ENCODE measurements at places on chromosomes 11 and 22.

GRCh38 chr11:64501500-64502427 lies 89.3 kb upstream of the SLC22A12 start:
- DNase-seq: no peak

DNA sequence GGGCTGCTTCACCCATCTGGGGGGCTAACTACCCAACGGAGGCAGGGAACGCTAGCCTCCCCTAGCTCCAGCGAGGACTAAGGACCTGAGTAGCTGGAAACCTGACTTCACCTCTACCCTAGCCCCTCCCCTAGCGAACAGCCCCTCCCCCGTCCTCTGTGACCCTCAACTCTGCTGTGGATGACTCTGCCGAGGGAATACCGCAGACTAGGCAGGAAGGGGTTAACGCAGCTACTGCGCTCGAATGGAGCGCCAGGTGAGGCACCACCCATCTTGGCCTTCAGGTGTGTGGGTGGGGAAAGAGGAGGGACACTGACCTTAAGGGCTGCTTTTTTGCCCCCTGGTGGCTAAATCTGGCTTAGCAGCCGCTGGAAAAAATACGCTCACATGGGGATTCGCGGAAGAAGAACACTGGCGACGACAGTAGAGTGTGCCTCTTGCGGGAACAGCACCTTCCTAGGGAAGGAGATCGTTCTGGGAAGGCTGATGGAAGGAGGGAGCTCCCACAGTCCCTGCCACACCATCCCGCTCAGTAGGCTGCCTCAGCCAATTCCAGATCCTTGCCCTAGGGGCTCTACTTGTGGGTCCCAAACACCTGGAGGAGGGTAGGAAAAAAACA lies 4.5 kb upstream of the BCL9L start:
- peak; percentile 84 for DNase-seq

DNA sequence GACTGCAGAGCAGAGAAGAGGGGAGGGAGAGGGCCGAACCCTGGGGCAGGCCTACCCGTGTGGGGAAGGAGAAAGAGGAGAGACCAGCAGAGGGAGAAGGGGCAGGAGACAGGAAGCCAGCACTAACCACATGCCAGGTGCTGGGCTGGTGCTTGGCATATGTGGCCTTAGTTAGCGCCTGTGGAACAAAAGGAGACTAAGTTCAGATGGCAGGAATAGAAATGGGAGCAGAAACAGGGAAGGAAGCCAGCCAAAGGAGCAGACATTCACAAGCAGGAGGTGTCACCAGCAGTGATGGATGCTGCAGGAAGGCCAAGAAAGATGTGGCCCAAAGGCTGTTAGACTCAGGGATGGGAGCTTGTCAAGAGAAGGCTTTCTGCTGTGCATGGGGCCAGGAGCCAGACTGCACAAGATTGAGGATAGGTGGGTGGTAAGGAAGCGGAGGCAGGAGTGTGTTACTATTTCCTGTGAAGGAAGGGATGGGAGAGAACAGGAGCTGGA lies 26.7 kb downstream of the TREH start:
- no peak for DNase-seq

DNA sequence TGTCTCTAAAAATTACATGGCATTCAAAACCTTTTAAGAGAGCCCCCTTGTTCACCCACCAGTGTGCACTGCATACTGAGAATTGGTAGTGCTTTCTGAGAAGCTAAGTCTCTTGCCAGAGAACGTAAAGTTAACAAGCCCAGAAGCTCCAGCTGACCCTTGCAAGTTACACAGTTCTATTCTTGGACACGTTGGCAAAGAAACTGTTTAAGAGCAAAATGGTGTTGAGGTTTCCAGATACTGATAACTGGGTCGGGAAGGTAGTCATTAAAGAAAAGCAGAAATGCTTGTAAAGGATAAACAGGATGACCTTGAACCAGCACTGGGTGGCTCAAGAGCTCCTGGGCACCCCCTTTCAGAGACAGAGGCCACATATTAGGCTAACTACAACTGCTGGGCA lies 284.8 kb downstream of the CADM1 start:
- no peak for DNase-seq

- DNase-seq: peak; percentile 71
Measured at GRCh38 chr22:44309137-44309536, 3.6 kb downstream of the SHISAL1 start.

DNA sequence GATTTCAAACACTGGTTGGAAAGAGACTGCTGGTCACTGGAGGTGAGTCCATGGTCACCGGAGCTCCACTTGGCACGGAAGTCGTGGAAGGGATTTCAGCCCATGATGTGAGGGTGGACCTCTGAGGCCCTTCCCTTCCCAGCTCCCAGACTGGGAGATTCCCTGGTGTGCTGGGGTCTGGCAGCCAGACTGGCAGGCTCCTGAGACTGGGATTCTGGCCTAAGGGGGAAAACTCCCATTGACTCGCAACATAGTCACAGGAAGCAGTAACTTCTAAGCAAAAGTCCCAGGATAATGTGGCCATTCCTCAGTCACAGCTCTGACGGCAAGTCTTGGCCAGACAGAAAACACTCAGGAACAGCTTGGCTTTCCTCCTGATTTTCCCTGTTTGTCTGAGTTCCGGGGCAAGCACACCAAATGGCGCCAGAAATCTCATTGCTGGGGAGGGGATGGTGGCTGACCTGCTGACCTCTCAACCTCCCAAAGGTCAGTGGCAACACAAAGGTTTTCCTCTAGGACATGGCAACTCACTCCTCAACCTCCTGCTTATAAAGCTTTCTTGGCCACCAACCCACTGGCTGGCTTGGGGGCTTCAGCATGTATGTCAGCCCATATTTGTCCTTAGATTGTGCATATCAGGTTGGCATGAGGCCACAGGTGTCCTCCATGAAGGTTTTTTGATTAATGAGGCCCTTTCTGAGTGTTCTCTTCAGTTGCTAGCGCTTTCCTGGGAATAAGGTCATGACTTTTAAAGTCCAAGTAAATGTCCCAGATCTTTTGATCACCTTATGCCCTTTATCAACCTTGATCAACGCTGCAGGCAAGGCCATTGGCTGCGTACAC lies 99.5 kb downstream of the CCDC81 start:
- DNase-seq: peak; percentile 68

- no peak for DNase-seq
Measured at GRCh38 chr11:117816151-117816741, 8.3 kb downstream of the FXYD2 start.

DNA sequence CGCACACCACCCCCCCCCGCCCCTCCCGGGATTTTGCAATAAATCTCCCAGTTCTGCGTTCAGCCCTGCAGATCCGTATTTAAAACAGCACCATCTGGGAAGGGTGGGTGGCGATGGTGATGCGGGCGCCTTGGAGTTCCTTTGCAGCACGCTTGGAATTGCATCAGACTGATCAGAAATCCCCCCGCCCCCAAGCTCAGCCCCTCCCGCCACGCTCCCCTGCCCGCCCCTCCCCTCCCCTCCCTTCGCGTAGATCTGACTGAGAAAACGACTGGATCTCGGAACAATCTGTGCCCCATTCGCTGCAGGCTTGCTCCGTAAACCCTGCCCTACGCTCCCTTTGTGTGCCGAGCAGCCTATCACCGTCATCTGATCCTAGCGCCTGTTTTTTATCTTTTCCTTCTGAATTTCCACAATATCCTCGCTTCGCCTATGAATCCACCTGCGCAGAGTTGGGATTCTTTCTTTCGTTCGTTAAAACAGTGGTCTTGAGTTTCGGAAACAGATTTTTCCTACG lies 18.1 kb upstream of the BDNF start:
- peak; percentile 59 for DNase-seq

GRCh38 chr11:15830741-15831428 lies 525.5 kb downstream of the SOX6 start:
- DNase-seq: peak; percentile 41

GRCh38 chr11:134731213-134731961 lies 319.3 kb upstream of the B3GAT1 start:
- no peak for DNase-seq

DNA sequence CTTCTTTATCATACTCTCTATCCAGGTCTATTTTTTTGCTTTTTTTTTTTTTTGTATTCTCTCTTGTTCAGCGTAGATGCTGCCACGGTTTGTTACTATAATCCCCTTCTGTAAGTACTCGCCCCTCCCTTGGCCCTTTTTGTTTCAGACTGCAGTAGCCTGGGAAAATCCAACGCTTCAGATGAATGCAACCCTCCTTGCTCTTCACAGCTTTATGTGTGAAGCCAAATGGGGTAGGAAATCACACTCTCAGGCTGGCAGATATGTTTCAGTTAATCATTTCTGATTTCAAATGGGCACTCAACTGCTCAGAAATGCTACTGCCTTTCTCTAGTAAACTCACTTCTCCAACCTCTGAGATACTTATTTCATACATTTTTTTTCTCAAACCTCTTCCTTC lies 149.1 kb downstream of the LARGE1 start:
- DNase-seq: no peak

DNA sequence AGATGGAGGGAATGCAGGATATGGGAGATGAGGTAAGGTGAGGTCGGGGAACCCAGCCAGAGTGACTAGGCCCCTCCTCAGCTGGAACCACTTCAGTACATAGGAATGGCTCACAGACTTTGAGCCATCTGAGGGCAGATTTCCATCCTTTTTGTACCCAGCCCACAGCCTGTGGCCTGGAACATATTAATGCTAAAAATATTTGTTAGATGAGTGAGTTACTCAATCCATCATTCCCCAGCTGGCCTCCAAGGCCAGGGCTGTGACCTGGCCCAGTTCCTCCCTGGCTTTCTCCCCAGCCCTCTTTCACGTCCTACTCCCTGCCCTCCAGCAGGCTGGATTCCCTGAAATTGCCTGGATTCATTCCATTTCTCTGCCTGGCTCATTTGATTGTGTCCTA lies 57.2 kb upstream of the PRDM11 start:
- no peak for DNase-seq

GRCh38 chr22:25644122-25644521 lies 79.6 kb downstream of the GRK3 start:
- no peak for DNase-seq

DNA sequence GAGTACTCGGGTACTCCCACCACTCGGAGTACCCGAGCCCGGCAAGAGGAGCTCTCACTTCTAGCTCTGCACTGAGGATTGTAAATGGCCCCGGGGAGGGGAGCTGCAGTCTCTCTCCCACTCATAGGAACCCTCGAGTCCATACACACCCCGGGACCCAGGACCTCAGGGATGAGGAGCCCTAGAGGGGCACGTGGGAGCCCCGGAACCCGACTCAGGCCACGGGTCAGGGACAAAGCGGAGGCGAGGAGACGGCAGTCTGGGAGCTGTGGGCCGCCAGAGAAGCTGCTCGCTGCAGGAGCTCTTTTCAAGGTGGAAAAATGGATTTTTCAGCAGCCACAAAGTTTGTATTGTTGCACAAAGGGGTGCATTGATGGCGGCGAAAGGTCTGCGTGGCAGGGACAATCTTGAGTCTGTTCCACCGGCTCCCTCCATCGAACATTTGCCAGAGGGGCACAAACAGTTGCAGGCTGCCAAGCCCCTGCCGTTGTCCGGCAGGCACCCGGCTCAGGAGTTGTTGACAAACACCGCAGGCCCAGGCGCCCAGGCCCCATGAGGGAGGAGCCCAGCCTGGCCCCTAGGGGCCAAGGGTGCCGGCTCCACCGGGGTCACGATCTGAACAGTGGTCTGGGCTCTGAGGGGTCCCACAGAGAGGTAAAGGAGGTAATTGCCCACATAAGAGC lies 5.7 kb upstream of the FLI1 start:
- no peak for DNase-seq

Data from dermis blood vessel endothelial cell (primary cell).